Stimulated activated CD8-positive, alpha-beta memory T cell treated with anti-CD3 and anti-CD28 coated beads, Interleukin-7, amount 100 ng/mL, for 48 hours (primary cell): ENCODE measurements at places on chromosomes 1 and 21.

DNA sequence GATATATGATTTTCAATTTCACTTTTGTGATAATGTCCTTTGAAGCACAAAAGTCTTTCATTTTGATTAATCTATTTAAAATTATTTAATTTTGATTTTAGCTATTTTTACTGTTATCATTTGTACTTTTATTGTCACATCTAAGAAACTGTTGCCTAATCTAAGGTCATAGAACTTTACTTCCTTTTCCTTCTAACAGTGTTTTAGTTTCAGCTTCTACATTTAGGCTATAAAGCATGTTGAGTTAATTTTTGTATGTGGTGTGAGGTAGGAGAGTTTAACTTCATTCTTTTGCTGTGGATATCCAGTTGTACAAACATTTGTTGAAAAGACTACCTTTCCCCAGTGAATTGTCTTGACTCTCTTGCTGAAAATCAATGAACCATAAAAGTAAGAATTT is 204.5 kb downstream of the TM2D1 start:
- no peak for DNase-seq

- DNase-seq = no peak
Observed at GRCh38 chr1:116971258-116971860, 30.2 kb upstream of the CD101 start.

GRCh38 chr1:114632427-114632826 is 37.4 kb downstream of the DENND2C start:
- DNase-seq = no peak

- no peak for DNase-seq
Observed at GRCh38 chr1:47873337-47873736, 123.8 kb downstream of the TRABD2B start.

DNA sequence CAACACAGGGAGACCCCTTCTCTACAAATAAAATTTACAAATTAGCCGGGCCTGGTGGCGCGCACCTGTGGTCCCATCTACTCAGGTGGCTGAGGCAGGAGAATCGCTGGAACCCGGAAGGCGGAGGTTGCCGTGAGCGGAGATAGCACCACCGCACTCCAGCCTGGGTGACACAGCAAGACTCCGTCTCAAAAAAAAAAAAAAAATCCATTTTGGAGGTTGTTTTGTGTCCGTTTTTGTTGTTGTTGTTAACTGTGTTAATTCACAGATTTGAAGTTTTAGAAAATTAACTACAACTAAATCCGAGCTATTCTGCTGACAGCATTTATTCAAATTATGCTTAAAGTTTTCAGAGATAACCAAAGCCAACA is 618 bp downstream of the CLCC1 start:
- DNase-seq = no peak

- no peak for DNase-seq
Observed at GRCh38 chr1:234490793-234491479, 12.0 kb upstream of the TARBP1 start.

- no peak for DNase-seq
Observed at GRCh38 chr1:71572038-71572437, 491.2 kb upstream of the ZRANB2 start.

DNA sequence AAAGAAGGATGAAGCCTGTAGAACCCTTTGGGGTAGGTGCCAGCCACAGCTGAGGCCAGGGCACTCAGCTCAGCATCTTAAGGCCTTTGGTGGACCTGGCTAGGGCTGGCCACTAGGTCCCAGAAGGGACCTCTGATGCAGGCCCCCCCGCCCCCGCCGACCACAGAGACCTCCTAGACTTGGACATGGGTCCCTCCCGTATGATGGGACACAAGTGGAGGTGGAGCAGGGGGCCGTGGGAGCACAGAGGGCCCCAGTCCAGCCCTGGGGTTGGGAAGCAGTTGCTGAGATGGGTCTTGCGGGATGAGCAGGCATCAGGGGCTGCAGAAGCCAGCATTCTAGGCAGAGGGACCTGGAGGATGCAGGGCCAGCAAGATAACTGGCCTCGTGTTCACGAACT is 3.2 kb downstream of the B4GALT2 start:
- no peak for DNase-seq

DNA sequence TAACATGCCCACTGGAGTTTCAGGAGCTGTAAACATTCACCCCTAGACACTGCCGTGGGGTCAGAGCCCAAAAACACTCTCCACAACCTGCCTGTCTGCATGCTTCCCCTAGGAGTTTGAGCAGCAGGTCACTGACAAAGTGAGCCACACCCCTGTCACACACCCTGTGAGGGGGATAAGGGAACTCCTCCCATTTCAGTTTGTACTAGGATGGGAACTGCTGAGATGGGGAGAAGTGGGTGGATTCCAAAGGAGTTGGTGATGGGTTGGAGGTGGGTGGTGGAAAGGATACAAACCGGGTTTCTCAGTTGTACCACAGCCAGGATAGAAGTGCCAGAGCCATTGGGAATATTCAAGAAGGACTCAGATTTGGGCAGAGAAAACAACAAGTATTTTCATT is 140.2 kb downstream of the MIS18A start:
- DNase-seq = no peak

DNA sequence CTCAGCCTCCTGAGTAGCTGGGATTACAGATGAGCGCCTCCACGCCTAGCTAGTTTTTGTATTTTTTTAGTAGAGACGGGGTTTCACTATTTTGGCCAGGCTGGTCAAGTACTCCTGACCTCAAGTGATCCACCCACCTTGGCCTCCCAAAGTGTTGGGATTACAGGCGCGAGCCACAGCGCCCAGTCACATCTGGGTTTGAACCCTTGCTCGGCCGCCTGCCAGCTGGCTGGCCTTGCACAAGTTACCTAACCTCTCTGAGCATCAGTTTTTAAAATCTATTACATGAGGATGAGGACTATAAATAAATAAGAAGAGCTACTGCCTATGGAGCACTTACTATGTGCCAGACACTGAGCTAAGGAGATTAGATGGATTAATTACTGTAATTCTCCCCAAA is 17.7 kb upstream of the PADI2 start:
- DNase-seq = no peak

- no peak for DNase-seq
Observed at GRCh38 chr1:223140611-223141405, 2.2 kb downstream of the TLR5 start.

DNA sequence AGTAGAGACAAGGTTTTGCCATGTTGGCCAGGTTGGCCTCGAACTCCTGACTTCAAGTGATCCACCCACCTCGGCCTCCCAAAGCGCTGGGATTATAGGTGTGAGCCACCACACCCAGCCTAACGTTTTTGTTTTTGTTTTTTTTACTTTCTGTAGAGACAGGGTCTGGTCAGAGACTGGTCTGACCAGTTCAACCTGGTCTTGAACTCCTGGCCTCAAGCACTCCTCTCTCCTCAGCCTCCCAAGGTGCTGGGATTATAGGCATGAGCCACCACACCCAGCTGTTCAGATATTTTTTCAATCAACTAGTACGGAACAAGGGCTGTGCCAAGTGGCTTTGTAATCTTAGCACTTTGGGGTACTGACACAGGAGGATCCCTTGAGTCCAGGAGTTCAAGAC is 209.5 kb downstream of the RERE start:
- DNase-seq = no peak

- DNase-seq = no peak
Observed at GRCh38 chr1:245168906-245169305, 14.1 kb downstream of the KIF26B start.

GRCh38 chr1:8059161-8059622 is 33.1 kb upstream of the ERRFI1 start:
- DNase-seq = no peak

- DNase-seq = no peak
Observed at GRCh38 chr1:47178654-47179016, 11.2 kb downstream of the PDZK1IP1 start.

DNA sequence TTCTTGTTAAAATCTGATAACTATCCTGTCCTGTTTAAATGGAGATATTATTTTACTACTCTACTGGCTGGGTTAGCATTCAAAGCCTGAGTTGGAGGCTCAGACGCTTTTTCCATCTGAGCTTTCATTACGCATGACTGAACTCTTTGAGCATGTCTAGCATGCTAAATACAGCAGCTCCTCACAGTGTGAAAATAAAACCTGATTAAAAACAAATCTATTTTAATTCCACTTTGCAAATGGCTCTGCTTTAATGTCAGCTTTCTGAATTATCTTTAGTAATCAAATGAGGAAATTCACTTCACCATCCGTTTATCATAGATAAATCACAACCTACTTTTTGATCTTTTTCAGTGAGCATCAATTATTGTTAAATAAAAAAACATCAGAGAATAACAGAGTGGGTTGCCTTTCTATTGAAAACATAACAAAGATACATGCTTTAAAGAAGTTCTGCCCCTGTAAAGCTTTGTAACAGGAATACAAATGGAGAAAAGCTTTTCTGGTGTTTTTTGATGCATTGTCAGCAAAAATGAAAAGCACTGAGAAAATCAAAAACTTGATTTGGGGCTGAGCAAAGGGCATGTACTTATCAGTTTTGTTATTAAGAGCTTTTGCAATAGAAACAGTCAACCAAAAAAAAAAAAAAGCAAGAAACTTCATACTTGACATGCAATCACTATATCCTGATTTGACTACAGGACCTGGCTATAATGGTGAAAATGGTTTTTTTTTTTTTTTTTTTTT is 3.5 kb upstream of the SPEN start:
- DNase-seq = no peak

- no peak for DNase-seq
Observed at GRCh38 chr1:33379631-33380354, 51.1 kb downstream of the PHC2 start.
